ENCODE measurements at places on chromosomes 1 and 21.

GRCh38 chr1:40133839-40134238 lies 27.3 kb upstream of the RLF start:
- no peak for DNase-seq

- no peak for DNase-seq
Observed at GRCh38 chr1:4010284-4010683, 110.2 kb upstream of the C1orf174 start.

DNA sequence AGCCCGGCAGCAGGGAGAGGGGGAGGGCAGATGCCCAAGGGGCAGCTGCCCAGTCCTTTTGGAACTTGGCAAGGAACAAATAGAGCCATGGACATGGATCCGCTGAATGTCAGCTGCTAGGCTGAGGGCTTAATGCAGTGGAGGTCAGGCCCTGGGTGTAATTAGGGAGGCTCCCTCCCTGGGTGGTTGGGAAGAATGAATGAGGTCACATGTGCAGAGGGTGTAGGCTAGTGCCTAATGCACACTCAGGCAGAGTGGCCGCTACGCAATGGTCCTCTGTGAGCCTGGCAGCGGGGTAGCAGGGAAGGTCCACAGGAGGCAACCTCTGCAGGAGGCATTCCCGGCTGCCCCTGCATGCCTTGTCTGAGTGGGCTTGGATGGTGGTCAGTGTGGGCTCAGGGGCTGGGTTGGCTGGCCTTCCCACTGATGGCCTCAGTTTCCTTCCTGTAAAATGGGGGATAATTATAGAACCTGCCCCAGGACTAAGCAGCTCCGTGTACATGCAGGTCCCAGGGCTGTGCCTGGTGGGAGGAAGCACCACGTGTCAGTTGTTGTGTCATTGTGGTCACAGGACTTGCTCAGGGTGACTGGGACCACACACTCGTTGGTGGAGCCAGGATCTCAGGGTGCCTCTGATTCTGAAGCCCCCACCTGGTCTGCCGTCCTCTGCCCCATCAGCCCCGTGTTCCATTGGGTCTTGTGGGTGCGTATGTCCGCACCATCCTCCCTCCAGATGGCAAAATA lies 81.6 kb upstream of the ACTL8 start:
- no peak for DNase-seq

DNA sequence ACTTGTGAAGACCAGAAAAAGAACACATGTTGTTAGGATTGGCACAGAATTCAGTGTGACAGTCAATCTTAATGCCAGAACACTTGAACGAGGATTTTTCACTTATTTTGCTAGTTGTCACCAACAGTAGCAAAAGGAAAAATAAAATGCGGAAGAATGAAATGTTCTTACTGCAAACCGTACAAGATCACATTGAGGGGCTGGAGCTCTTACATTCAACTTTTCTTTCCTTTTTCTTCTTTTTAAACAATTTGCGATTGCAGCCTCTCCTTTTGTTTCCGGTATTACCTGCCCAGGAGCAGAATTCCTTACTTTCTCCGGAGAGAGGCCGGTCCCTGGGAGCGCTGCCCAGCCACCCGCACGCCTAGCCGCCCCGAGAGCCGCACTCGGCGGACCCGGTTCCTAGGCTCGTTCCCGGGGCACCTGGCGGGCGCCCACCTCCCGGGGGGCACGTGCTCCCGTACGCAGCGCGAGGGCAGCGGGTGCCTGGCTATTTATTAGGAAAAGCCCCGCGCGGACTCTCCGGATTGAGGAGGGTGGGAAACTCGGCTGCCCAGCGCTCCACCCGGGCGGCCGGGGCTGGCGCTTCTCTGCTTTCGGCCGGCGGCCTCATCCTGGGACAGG lies 1.2 kb upstream of the CAMTA1 start:
- no peak for DNase-seq

- no peak for DNase-seq
Observed at GRCh38 chr1:224780736-224781135, 148.7 kb upstream of the DNAH14 start.

DNA sequence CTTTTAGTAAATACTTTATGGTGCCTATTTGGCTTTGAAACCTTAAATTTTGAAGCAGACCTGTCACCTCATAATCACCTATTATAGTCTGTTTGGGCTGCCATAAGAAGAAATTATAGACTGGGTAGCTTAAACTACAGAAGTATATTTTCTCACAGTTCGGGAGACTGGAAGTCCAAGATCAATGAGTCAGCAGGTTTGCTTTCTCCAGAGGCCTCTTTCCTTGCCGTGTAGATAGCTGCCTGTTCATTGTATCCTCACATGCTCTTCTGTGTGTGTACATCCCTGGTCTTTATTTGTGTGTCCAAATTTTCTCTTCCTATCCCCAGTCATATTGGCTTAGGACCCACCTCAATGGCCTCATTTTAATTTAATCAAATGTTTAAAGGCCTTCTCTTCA lies 518.2 kb downstream of the ADGRL2 start:
- no peak for DNase-seq

DNA sequence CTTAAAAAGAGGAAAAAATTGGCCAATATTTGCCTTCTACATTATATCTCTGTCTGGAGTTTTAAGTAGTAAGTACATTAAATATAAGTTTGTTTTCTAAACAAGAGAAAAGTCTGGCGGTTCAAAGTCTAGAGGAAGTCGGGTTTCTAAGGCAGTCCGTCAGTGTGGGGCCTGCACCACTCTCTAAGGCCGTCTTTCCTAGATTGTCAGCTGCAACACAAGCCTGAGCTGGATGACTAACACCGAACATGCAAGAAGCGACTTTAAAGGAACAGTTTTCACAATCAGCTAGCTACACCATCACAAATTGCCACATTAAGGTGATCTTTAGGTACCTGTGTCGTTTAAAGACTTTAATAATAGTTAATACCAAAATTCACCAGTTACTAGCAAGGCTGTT lies 19.6 kb downstream of the CCSAP start:
- DNase-seq = no peak

DNA sequence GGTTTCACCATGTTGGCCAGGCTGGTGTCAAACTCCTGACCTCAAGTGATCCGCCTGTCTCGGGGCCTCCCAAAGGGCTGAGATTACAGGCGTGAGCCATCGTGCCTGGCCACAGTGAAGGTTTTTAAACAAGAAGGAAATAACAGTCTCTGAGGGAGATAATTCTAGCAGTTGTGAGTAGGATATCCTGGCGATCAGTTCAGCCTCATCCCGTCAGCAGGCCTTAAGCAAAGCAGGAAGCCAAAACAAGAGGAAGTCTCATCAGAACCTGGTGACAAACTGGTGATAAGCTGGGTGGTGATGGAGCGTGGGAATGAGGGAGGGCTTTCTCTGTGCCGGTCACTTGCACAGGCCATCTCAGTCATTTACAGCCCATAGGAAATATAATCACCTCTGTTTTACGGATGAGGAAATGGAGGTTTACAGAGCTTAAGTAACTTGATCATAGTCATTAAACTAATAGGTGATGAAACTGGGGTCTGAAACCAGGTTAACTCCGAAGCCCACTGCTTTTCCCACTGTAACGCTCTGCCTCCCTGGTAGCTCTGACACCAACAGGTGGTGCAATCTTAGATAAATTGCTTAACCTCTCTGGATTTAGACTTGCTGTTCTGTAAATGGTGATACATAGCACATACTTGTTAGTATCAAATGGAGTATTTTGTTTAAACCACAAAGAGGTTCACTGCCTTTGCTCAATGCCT lies 40.8 kb upstream of the A3GALT2 start:
- no peak for DNase-seq

- no peak for DNase-seq
Observed at GRCh38 chr21:45374826-45375455, 30.0 kb upstream of the COL18A1 start.

DNA sequence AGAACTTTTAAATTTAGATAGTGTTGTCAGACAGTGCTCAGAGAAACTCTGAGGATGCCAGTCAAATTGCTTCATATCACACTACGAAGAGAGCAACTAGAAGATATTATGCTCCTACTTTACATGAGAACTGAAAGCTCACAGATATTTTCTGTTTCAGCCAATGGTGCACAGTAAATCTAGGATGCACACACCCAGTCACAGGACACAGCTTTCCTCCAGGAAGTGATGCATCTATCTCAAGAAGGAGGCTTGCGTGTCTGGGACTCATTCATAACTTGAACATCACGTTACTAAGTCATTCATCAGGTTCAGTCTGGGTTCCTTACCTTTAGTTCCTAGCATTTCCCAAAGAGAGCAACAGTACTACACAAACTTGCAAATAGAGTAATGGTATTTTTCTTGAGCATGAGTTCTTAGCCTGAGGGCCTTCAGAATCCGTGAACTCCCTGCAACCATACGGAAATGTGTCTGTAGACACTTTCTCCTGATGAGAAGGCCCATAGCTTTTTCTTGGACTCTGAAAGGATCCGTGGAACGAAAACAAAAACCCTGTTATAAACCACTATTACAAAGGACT lies 12.2 kb downstream of the ZNF697 start:
- no peak for DNase-seq

GRCh38 chr1:20325844-20326420 lies 35.3 kb downstream of the VWA5B1 start:
- DNase-seq = no peak

DNA sequence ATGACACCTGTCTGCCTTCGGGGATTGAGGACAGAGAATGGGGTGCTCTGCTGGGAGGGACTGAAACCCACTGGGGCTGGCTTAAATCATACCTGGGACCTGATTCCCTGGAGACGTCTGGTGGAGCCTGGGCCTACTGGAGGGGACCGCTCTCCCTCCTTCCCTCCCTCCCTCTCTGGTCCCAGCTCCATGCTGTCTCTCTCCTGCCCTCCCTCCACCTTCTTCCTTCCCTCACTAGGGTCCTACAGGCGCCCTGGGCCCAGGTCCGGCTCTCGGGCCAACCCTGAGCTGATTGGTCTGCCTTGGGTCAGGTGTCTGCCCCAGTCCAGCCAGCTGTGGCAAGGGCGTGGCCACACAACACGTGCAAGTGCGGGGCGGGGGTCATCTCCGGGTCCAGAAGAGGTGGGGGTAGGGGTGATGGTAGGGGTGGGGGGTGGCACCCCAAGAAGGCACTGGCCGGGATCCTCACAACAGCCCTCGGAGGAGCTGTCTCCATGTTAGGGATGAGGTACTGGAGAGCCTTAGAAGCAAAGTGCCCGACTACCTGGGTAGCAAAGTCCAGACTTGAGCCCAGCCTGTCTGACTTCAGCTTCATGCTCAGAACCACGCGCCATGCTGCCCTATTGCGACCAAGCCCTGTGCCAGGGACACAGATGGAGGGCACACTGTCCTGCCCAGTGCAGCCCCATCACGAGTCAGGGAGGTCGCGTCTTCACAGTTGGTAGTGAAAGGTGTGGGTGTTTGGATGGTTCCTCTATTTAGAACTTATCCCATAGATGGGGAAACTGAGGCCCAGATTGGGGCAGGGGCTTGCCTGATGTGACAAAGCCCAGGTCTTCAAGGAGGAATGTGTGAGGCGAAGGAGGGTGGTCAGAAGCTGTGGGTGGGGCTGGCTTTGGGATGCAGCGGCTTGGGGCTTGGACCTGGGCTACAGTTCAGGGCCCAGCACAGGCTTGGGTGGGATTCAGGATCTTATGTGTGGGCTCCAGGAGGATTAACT lies 574.1 kb downstream of the PTPRU start:
- DNase-seq = no peak

GRCh38 chr1:81682490-81682889 lies 118.2 kb upstream of the ADGRL2 start:
- DNase-seq = no peak

DNA sequence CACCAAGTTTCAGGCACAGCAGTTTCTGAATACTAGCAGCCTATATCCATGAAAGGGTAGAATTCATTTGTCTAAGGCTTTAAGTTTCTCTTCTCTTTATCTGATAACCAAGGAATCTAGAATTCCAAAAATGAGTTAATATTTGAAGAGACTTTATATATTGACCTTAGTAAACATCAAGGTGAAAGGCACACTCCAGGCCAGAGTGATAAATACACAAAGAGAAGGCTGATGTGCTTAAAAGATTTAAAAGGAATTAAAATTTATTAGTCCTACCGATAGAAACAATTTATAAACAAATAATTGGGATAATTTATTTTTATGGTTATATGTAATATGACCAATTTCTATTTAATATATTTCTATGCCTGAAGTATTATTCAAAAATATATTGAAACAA lies 93.4 kb upstream of the DESI2 start:
- no peak for DNase-seq

GRCh38 chr1:243529512-243529911 lies 273.7 kb downstream of the SDCCAG8 start:
- no peak for DNase-seq

- no peak for DNase-seq
Observed at GRCh38 chr1:116380499-116381242, 7.6 kb downstream of the ATP1A1 start.

DNA sequence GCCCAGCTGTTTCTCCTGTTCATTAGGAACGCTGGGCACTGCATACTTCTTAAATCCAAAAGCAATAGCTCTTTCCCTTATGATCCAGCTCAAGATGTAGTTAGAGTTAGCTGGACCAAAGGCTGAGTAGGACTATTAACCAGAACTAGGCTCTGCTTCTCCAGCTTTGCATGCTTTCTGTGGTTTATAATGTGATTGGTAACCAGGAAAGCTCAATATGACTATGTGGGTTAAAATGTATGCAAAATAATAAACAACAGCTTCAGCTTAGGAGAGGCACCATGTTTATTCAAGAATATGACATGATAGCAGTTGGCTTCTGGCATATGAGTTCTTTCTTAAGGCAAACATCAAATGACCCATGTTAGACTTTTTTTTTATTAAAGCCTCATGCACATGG lies 73.8 kb downstream of the LYPLAL1 start:
- DNase-seq = no peak

DNA sequence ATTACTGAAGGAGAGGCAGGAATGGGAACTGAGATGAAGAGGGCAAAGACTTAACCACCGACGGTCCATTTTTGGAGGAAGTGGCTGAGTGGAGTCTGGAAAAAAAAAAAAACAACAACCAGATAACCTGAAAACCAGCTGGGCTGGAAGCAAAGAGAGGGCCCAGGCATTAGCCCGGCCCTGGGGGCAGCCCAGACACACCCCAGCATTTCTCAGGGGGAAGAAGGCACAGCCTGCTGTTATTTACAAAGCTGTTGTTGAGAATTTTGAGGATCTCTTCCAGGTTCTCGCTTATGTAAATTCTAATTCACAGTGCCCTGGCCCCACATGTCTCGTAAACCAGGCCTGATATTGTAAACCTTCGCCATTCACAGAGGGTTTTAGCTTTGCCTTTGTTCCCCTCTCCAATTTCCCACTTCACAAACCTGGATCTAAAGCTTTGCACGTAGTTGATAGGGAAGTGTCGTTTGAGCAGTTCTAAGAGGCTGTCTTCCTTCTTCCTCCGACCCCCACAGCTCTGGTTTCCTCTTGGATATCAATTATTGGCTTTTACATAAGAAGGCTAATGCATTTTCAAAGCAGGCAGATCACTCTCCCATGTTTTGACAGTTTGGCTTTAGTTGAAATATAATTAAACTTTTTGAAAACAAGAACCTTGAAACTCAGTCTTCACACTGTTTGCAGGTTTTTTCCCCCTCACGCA lies 161.8 kb upstream of the IRF2BP2 start:
- DNase-seq = no peak

GRCh38 chr1:110409316-110409715 lies 1.8 kb upstream of the LAMTOR5 start:
- DNase-seq = no peak

- DNase-seq = no peak
Observed at GRCh38 chr1:206560007-206560716, 52.1 kb downstream of the EIF2D start.

Data from HFF-Myc (cell line).